ENCODE measurements at places on chromosomes 4 and X. TPM values are rescaled to one million over a fixed set of nuclear protein-coding genes. Genes with fewer than 3 reads are reported as not detected.

DNA sequence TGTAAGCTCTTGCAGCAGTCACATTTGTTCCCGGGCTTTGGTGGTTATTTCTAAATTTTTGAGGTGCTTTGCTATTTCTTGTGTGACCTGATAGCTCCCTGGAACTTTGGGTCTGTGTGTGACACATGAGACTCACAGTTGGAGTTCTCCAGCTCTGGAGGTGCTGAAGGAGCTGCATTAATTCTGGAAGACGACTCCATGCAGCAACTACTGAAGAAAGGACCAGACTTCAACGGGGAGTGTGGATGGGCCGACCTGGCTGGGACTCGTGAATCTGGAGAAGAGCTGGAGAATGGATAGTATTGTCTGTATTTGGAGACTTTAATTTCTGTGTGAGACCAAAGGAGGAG is 1.5 kb downstream of the MRFAP1 start:
- DNase-seq = no peak
- peak overlapping the region; percentile 93 for H3K27ac ChIP-seq
- no peaks in the 10 kb centered on the region for H3K36me3 ChIP-seq
- peak overlapping the region; percentile 87 for H3K4me3 ChIP-seq
- H3K4me1 ChIP-seq = peaks cover 24% of the 10 kb centered on the region
- no peaks in the 10 kb centered on the region for H3K27me3 ChIP-seq

AIFM1 gene
- 114 TPM for polyA plus RNA-seq

GRCh38 chr4:73703320-73703719 is 37.0 kb upstream of the CXCL8 start:
- no peaks in the 10 kb centered on the region for H3K27me3 ChIP-seq
- H3K27ac ChIP-seq = no peak overlapping the region
- H3K36me3 ChIP-seq = no peaks in the 10 kb centered on the region
- H3K4me3 ChIP-seq = no peak overlapping the region
- H3K4me1 ChIP-seq = peaks cover 37% of the 10 kb centered on the region
- no peak for DNase-seq

- H3K27me3 ChIP-seq = no peaks in the 10 kb centered on the region
- DNase-seq = no peak
- H3K27ac ChIP-seq = no peak overlapping the region
Observed at GRCh38 chr4:85496933-85497332, 22.0 kb downstream of the ARHGAP24 start.

DNA sequence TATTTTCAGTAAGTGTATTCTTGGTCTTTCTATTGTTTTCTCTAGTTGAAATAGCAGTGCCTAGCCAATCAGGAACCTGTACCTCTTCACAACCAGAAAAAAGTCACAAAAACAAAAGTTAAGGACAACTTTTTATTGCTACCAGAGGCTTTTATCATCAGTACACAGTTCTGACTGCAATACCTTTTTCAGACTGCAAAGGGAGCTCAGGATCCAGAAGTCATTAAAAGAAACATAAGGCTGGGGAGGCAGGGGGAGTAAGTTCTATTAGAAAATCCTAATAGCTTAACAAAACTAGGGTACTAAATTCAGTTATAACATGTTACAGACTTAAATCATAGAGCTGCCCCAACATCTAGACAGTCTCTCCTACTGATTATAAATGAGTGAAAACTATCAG is 28.8 kb downstream of the CCNI start:
- H3K36me3 ChIP-seq = no peaks in the 10 kb centered on the region
- no peaks in the 10 kb centered on the region for H3K4me1 ChIP-seq
- no peak overlapping the region for H3K4me3 ChIP-seq

TMEM31 gene
- polyA plus RNA-seq = not detected

GRCh38 chr4:185275501-185275900 is 66.1 kb downstream of the SNX25 start:
- DNase-seq = no peak
- H3K27ac ChIP-seq = no peak overlapping the region
- no peaks in the 10 kb centered on the region for H3K36me3 ChIP-seq
- H3K27me3 ChIP-seq = no peaks in the 10 kb centered on the region
- no peaks in the 10 kb centered on the region for H3K4me1 ChIP-seq

CXCR3 gene
- 0.10 TPM for polyA plus RNA-seq

DNA sequence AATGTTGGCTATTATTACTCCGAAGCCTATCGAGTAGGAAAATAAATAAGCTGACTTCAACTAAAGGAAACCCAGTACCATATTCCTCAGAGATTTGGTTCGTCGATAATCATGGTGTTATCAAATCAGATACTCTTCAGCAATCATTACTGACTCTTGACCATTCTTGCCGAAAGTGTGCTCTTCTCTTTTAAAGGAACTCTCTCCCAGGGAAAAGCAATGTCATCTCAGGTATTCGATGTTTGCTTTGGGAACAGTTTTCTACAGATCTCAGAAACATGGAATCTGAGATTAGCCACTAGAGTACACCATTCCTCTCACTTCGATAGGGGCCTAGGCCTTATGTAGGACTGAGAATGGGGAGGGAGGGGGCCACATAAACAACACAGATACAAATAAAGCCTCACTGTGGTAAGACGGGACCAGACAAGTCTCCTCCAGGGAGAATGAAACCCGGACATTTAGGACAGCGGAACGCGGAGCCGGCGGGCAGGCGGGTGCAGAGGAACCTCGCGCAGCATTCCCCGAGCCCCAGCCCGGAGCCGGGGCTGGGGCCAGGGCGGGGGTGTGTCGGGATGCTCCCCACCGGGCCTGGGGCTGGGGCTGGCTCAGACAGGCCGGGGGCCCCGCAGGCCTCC is 581 bp downstream of the DNAJB14 start:
- peaks cover 60% of the 10 kb centered on the region for H3K4me1 ChIP-seq
- peak; percentile 20 for DNase-seq
- H3K4me3 ChIP-seq = peak overlapping the region; percentile 75

- peak overlapping the region; percentile 46 for H3K27ac ChIP-seq
- H3K27me3 ChIP-seq = no peaks in the 10 kb centered on the region
- peaks cover 11% of the 10 kb centered on the region for H3K4me1 ChIP-seq
- peak overlapping the region; percentile 15 for H3K4me3 ChIP-seq
Observed at GRCh38 chr4:155442267-155443105, 65.7 kb upstream of the MAP9 start.

GRCh38 chr4:113106108-113106507 is 56.7 kb downstream of the ANK2 start:
- no peak overlapping the region for H3K4me3 ChIP-seq
- no peak for DNase-seq
- no peaks in the 10 kb centered on the region for H3K4me1 ChIP-seq
- no peak overlapping the region for H3K27ac ChIP-seq
- no peaks in the 10 kb centered on the region for H3K27me3 ChIP-seq

SUPT20HL2 gene
- polyA plus RNA-seq = not detected

TMSB15A gene
- polyA plus RNA-seq = 0.38 TPM

P2RY4 gene
- not detected for polyA plus RNA-seq

GRCh38 chrX:79110731-79111130 is 33.8 kb upstream of the GPR174 start:
- H3K27me3 ChIP-seq = no peaks in the 10 kb centered on the region
- H3K4me3 ChIP-seq = no peak overlapping the region
- H3K27ac ChIP-seq = no peak overlapping the region
- DNase-seq = no peak
- H3K4me1 ChIP-seq = no peaks in the 10 kb centered on the region

GRCh38 chrX:54758114-54759055 is 39.7 kb downstream of the ITIH6 start:
- H3K27ac ChIP-seq = no peak overlapping the region
- H3K4me1 ChIP-seq = no peaks in the 10 kb centered on the region
- H3K4me3 ChIP-seq = no peak overlapping the region
- H3K27me3 ChIP-seq = no peaks in the 10 kb centered on the region

DNA sequence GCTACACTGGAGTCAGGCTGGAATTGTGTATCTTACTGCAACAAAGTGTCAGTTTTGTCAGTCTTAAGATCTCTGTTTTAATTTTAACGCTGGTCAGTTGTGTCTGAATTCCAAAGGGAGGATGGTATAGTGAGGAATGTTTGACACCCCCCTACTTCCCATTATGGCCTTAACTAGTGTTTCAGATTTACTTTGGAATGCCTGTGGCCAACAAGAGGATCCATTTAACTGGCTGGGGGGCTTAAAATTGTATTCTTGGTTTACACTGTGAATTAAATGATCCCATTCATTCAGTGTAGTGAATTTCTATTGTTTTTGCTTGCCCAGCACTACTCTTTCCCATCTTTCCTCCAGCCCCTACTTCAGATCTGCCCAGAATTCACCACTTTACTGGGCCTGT is 75.8 kb upstream of the IQCM start:
- DNase-seq = no peak
- H3K4me1 ChIP-seq = no peaks in the 10 kb centered on the region
- no peaks in the 10 kb centered on the region for H3K27me3 ChIP-seq

GRCh38 chr4:6885953-6886557 is 23.6 kb upstream of the TBC1D14 start:
- H3K27me3 ChIP-seq = no peaks in the 10 kb centered on the region
- H3K27ac ChIP-seq = peak overlapping the region; percentile 56
- peak; percentile 58 for DNase-seq
- H3K4me3 ChIP-seq = no peak overlapping the region
- peaks cover 18% of the 10 kb centered on the region for H3K36me3 ChIP-seq

- no peak overlapping the region for H3K4me3 ChIP-seq
- peaks cover 12% of the 10 kb centered on the region for H3K4me1 ChIP-seq
- no peaks in the 10 kb centered on the region for H3K36me3 ChIP-seq
- no peak overlapping the region for H3K27ac ChIP-seq
- no peak for DNase-seq
Observed at GRCh38 chr4:77219266-77219665, 62.3 kb downstream of the CCNG2 start.

MAGEE2 gene
- polyA plus RNA-seq = not detected

Measured in heart right ventricle (tissue), 16 donors.